Stimulated activated CD4-positive, alpha-beta T cell treated with anti-CD3 and anti-CD28 coated beads, Interleukin-12 subunit alpha, Interleukin-12 subunit beta, amount 100 ng/mL, for 48 hours (primary cell): ENCODE measurements at places on chromosomes 13 and 19.
A peak's percentile ranks its signal among the peaks of the same experiment; 100 is the strongest.

GRCh38 chr13:47665043-47665442 lies 336.0 kb downstream of the SUCLA2 start:
- DNase-seq: no peak

DNA sequence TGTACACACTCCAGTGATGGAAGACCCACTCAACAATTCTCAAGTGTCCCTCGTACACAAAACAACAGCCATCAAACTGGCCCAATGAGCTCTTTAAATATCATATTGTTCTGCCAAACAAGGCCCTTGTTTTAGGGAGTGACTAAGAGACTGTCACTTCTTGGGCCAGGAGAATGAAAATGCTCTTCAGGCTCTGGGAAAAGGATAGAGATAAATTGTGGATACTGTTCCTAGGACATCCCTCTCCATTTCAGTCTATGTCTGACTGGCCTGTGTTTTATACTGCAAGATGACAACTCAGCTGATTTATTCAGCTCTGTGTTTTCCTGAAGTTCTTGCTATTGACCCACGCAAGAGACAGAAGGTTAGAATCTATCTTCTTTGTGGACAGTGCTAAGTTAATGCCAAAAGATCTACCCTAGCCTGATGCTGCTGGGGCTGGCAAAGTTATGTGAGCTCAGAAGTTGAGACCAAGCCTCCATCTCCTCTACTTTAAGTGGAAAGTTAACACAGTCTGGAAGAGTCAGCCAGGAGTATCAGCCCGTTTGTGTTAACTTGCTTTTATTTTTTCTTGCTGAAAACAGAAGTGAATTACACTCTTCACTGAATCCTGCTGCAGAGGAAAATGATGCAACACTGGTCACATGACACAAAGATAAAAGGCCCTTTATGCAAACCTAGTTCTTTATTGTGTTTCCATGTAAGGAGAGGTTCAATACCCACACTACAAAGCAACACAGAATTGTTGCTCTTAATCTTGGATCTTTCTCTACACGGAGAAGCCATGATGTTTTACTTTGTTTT lies 14.6 kb downstream of the FRY start:
- DNase-seq: no peak

- no peak for DNase-seq
These were observed 21.0 kb upstream of the SPRY2 start for GRCh38 chr13:80361883-80362327.

DNA sequence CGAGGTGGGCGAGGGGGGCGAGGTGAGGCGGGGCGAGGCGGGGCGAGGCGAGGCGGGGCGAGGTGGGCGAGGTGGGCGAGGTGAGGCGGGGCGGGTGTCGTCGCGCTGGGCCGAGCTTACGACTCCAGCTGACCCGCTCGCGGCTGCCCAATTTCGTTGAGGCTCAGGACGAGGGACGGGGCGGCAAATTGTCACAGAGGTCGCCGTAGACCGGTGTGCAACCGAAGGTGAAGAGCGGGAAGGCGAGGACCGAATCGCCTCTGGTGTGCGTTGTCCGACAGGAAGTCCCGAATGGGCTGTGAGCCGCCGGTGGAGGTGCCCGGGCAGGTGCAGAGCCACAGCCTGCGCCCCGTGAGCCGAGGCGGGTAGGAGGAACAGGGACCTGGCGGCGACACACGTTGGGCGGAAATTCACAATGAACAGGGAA lies at the start of gene LACC1:
Gene LACC1, plus strand, starts transcription at position 150 of the 427 bp plus-strand sequence. CDS start 1,082 bp downstream, outside the sequence.
- no peak for DNase-seq

DNA sequence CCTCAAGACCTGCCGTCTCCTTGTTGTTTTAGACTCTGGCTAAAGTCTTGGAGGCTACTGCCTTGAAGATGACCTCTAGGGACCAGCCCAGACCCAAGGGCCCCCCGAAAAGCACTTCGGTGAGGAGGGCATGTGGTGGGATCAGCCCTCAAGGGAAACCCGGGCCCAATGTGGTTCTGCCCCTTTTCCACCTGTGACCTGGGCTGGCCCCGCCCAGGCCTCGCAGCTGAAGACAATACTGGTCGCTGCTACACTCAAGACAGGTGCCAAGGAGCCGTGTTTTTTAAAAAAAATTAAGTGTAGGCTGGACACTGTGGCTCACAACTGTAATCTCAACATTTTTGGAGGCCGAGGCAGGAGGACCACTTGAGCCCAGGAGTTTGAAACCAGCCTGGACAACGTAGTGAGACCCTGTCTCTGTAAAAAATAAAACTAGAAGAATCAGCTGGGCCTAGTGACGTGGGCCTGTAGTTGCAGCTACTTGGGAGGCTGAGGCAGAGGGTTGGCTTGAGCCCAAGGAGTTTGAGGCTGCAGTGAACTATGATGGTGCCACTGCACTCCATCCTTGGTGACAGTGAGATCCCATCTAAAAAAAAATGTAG lies 903 bp downstream of the TLE6 start:
- no peak for DNase-seq

DNA sequence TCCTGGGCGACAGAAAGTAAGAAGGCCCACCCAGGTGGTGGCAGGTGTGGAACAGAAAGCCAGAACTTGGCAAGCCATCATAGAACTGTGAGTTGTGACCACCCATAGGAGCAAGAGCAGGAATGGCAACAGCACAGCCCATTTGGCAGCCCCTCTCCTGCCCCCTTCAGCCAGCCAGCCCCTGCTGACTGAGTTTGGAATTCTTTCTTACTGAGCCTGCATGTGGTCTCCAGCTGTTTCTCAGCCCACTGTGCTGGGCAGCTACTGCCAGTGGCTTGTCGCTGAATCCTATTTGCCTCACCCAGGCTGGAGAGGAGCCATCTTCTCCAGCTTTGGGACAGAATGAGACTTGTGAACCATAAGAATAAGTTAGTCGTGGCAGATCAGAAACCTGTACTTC lies 28.3 kb downstream of the CNMD start:
- DNase-seq: no peak

GRCh38 chr13:80558074-80558473 lies 217.1 kb upstream of the SPRY2 start:
- no peak for DNase-seq

DNA sequence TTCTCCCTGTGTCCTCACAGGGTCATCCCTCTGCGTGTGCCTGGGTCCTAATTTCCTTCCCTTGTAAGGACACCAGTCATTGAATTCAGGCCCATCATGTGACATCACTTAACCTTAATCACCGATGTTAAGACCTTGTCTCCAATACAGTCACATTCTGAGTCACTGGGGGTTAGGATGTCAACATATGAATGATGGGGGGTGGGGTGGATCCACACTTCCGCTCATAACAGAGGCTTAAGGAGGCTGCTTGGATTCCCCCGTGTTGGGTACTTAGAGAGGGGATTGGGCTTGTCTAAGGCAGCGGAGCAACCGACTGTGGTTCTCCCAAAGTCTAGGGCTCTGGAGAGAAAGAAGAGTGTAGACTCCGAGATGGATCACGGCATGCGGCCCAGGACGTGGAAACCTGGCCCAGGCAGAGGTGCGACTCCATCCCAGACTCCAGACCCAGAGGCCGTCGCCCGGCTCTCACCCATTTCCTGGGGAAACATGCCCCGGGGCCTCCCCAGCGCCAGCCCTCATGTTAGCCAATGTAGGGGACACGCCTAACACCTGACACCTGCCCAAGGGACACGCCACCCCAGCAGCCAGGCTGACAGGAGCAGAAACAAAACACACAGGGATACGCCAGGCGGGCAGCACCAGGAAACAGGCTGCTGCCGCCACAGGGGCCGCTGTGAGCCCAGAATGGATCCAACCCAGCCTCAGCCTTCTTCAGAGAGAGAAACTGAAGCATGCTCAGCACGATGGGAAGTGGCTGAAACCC lies 17.1 kb upstream of the IGLON5 start:
- DNase-seq: no peak

DNA sequence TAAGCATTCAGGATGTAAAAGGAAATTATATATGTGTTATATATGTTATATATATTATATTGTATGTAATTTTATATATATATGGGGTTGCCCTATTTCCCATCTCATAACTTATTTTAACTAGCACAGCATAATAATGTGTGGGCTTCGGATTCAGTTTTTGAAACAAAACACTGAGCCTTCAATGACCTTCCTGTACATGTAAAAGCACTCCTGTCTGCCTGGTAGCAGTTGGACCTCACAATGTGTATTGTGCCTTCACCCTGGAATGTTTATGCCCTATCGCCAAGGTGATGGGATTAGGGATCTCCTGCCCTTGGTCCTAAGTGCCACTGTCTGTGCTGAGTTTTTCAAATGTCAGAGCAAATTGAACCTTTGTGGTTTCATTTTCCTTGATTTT lies 968.8 kb downstream of the TUBA3C start:
- DNase-seq: no peak

DNA sequence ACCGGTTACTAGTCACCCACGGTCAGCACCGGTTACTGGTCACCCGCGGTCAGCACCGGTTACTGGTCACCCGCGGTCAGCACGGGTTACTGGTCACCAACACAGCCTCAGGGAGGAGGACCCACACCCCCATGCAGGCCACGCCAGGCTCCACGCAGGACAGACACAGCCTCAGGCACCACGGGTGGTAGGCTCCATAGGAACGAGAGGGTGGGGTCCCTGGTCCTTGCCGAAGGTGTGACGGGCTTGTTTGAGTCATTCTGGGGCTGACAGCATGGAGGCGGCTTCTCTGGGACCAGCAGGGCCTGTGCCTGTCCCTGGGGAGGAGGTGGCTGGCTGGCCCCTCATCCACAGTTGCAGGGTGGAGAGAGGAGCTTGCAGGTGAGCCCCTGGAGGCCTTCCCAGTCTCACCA lies 122.8 kb upstream of the SOX1 start:
- DNase-seq: no peak

DNA sequence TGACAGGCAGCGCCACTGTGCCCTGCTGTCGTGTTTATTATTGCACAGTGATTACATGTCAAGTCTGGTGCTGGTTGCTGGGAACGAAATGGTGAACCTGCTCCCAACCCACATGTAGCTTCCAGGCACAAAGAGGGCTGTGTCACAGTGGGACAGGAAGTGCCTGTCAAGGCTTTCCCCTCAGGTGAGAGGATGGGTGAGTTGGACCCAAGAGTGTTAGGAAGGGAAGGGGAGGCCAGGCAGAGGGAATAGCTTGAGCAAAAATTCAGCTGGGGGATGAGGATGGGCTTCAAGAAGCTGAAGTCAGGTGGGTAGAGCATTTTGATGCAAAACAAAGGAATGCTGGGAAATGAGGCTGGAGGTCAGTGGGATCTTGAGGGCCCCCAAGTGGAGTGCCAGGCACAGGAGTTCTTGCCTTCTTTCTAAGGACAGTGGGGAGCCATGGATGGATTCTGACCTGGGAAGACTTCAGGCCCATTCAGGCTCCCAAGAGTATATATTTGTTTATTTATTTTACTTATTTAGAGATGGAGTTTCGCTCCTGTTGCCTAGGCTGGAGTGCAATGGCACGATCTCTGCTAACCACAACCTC lies 8.5 kb upstream of the QTRT1 start:
- no peak for DNase-seq

- DNase-seq: no peak
These were observed 25.9 kb upstream of the FNDC3A start for GRCh38 chr13:48949566-48950500.

DNA sequence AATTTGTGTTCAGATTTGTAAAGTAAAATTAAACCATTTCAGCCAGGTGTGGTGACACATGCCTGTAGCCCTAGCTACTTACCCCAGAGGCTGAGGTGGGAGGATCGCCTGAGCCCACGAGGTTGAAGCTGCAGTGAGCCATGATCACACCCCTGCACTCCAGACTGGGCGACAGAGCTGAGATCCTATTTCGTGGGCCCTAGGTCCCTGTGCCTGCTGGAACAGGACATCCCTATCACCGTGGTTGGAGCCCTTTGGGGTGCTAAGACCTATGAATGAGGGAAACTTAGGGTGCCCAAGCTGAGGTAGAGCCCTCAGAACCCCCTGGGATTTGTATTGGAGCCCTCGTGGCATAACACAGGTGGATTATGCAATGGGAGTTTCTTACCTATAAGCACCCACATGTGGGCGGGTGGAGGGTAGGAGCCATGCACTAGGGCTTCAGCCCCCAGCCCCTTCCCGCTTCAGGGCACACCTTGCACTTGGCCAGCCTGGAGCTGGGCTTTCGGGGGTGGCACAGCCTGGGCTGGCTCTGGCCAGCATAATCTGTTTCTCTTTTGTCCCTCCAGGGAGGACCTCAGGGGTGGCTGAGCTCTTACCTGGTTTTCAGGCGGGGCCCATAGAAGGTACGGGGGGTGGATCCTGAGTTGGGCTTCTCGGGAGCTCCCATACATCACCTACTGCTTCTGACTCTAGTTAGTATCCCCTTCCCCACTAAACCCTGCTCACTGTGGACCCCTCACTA lies 7.2 kb upstream of the USF2 start:
- DNase-seq: no peak

GRCh38 chr19:13597640-13598039 lies 91.4 kb upstream of the CACNA1A start:
- DNase-seq: peak; percentile 43

- no peak for DNase-seq
These were observed 25.5 kb downstream of the AP2S1 start for GRCh38 chr19:46824890-46825730.

DNA sequence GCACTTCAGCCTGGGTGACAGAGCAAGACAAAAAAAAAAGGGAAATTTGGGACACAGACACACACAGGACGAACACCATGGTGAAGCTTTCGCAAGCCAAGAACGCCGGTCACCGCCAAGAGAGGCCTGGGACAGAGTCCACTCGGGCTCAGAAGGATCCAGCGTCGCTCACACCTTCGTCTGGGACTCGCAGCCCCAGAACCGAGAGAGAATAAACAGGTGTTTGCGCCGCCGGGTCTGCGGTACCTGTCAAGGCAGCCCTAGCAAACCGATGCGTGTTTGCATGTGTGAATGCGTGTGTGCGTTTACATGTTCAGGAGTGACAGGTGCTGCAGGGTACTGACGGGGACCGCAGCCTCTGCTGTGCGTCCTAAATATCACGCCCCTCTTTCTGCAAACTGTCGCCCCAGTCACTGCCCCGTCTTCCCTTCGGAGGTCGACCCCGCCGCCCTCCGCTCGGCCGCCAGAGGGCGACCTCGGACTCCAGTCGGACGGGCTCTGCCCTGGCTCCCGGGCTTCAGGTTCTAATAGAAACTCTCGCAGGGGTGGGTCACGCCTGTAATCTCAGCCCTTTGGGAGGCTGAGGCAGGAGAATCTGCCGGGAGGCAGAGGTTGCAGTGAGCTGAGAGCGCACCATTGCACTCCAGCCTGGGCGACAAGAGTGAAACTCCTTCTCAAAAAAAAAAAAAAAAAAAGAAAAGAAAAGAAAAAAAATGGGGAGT lies 11.8 kb upstream of the CSNK1G2 start:
- peak; percentile 54 for DNase-seq

GRCh38 chr19:7247155-7247554 lies 47.1 kb downstream of the INSR start:
- no peak for DNase-seq

- DNase-seq: no peak
These were observed 37.8 kb upstream of the CXCL17 start for GRCh38 chr19:42480335-42481095.

- DNase-seq: no peak
These were observed 123.0 kb downstream of the KL start for GRCh38 chr13:33139184-33139583.

DNA sequence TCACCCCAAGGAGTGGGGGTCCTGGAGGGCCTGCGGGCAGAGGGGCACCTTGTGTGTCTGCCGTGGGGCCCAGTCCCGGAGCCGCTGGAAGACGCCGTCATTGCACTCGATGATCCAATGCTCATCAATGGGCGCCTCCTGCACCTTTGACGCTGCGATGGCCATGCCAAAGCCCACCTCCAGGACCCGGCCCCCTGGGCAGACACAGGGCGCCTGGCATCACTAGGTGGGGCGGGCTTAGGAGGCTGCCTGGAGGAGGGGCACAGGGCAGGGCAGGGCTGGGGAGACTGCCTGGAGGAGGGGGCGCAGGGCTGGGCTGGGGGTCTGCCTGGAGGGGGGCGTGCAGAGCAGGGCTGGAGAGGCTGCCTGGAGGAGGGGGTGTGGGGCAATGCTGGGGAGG lies 1.6 kb downstream of the GAMT start:
- no peak for DNase-seq
